DMS79 treated with DMSO at 0.1 percent for 48 hours (cell line): ENCODE measurements at places on chromosomes 7 and 10.
A peak's percentile ranks its signal among the peaks of the same experiment; 100 is the strongest.

GRCh38 chr10:46226232-46226631 is 60.6 kb upstream of the ANTXRL start:
- no peak for DNase-seq

- no peak for DNase-seq
Measured at GRCh38 chr7:156400046-156400445, 240.5 kb upstream of the RNF32 start.

DNA sequence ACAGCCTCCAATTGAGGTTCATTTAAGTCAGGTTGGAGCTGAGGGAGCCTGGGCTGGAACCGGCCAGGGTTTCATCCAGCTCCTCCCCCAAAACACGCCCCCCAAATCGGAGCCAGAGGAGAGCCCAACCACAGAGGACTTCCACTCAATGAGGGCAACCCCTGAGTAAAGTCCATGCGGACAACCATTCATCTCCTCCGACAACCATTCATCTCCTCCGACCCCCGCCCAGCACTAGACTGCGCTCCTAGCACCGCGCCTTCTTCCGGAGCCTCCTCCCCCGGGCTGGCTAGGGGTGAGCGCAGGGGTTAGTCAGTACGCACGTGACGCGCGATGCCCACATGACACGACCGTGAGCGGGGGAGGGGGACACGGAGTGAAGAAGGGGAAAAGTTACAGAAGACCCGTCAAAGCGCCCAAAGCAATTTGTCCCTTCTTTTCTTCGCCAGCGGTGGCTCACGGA is 1.4 kb downstream of the MAGI2 start:
- peak; percentile 66 for DNase-seq

- no peak for DNase-seq
Measured at GRCh38 chr10:104920476-104920875, 279.4 kb downstream of the SORCS3 start.

GRCh38 chr7:149748076-149748874 is 25.1 kb downstream of the ZNF467 start:
- no peak for DNase-seq

GRCh38 chr10:87863053-87863943 is at the start of the genes KLLN and PTEN:
KLLN (minus strand) TSS chr10:87863533; CDS start chr10:87862487, 1,046 bp downstream.
PTEN (plus strand) TSS chr10:87863625; CDS start chr10:87864470, 845 bp downstream.
- DNase-seq = peak; percentile 74

- no peak for DNase-seq
Measured at GRCh38 chr7:2680792-2681490, 7.1 kb upstream of the AMZ1 start.
